Activated naive CD4-positive, alpha-beta T cell (primary cell): ENCODE measurements at places on chromosomes 6 and 20.

GRCh38 chr20:13139459-13140150 lies 81.5 kb upstream of the ISM1 start:
- no peak for DNase-seq

DNA sequence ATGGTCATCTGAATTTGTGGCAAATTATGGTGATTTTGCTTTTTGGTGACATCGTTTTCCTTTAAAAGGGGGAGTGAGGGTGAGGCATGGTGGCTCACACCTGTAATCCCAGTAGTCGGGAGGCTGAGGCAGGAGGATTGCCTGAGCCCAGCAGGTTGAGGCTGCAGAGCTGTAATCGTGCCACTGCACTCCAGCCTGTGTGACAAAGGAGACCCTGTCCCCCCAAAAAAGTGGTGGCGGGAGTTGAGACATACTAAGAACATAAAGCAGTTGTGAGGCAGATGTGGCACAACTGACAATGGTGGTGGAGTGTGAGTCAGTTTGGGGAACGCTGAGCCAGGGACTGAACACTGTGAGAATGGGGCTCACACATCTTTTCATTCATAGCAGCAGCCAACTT lies 45.5 kb downstream of the ADNP start:
- DNase-seq: no peak

DNA sequence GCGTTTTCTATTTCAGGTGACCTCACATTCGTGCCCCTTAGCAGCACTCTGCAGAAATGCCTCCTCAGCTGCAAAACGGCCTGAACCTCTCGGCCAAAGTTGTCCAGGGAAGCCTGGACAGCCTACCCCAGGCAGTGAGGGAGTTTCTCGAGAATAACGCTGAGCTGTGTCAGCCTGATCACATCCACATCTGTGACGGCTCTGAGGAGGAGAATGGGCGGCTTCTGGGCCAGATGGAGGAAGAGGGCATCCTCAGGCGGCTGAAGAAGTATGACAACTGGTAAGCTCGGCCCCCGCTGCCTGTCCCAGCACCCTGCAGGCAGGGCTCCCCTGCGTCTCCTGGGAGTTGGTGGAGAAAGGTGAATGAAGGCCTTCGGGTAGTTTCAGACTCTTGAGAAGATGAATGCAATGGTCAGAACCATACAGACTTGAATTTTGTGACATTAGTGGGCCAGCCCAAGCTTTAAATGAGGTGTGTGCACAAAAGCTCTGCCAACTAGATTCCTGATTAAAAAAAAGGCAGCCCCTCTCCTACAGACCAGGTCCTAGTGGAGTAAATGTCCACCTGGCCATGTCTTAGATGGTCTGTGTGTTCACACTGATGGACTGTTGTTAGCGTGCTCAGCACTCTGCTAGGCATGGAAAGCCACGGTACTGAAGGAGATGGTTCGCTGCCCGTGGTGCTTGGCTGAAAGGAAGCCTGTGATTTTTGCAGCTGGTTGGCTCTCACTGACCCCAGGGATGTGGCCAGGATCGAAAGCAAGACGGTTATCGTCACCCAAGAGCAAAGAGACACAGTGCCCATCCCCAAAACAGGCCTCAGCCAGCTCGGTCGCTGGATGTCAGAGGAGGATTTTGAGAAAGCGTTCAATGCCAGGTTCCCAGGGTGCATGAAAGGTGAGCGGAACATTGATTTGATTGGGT lies 708 bp downstream of the PCK1 start:
- no peak for DNase-seq

DNA sequence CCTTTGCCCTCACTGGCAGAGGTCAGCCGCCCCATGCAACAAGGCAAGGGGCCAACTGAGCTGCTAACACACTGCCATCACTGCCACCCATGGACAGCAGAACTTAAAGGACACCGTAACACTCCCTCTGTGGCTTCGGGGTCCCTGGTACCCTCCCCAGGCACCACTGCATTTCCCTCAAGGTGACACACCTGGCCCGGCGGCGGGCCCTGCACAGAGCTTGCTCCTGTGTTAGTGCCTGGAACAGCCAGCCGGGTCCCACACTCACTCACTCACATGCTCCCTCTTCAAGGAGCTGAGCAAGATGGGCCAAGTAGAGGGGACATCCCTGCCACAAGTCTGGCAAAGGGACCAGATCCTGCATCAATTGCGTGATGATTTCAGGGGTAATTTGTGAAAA lies 126.5 kb upstream of the SOX4 start:
- no peak for DNase-seq

DNA sequence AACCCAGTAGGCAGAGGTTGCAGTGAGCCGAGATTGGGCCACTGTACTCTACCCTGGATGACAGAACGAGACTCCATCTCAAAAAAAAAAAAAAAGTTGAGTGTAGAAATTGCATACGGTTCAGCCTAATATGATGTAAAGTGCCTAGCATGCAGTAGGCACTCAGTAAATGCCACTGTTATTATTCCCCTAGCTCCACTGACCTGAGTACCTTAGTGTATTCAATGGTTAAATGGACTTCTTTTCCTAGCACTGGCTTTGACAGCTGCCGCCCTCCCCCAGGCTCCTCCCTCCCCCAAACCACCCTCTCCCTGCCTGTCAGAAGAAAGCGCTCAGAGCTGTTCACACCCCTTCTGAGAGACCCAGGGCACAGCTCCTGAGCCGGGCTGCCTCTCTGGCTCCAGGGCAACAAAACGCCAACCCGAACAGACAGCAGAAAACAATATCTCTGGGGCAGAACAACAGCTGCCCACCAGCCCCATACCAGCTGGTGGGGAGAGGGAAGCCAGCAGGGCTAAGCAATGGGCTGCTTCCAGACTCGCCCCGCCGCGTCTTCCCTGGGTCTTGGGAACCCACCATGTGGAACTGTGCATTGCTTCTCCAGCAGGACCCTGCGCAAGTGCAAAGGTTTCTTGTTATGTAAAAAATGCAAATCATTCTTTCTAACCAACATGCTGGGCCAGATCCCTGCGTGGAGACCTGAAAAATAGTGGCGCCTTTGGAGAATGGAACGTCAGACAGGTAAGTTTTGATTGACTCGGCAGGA lies 4.5 kb downstream of the CPNE5 start:
- DNase-seq: no peak

GRCh38 chr6:16358531-16359138 lies 120.2 kb downstream of the GMPR start:
- no peak for DNase-seq

DNA sequence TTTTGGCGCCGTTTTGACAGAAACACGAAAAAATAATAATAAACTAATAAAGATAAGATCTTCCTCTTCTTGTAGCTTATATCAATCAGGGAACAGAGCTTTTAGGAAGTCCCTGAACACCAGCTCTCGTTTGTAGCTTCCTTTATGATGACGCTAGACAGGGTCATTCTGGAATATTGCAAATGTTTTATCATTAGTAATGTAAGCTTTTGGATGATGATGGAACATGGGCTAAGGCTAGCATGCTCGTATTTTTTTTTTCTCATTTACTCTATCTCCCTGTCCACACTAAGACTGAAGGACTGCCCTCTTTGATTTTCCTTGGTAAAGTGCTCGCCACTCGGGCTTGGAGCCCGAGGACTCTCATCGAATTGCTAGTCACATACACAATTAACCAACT lies 22.1 kb upstream of the POM121L2 start:
- no peak for DNase-seq

DNA sequence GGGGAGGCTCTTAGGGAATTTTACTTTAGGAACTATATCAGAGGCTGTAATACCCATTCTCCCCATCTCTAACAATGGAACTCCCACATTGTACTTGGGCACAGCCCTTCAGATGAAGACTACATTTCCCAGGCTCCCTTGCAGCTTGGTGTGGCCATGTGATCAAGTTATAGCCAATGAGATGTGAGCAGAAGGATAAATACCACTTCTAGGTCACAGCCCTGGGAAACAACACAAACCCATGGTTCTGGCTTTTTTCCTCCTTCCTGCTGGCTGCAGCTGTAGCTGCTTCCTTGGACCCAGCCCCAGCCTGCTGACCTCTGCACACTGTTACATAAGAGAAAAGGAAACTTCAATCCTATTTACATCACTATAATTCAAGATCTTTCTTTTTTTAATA lies 445.9 kb upstream of the JARID2 start:
- no peak for DNase-seq

- DNase-seq: no peak
Observed at GRCh38 chr6:32177183-32177787, 920 bp upstream of the RNF5 start.

- no peak for DNase-seq
Observed at GRCh38 chr20:52971498-52972189, 514 bp upstream of the TSHZ2 start.

- DNase-seq: no peak
Observed at GRCh38 chr6:97594844-97595243, 311.8 kb upstream of the MMS22L start.

DNA sequence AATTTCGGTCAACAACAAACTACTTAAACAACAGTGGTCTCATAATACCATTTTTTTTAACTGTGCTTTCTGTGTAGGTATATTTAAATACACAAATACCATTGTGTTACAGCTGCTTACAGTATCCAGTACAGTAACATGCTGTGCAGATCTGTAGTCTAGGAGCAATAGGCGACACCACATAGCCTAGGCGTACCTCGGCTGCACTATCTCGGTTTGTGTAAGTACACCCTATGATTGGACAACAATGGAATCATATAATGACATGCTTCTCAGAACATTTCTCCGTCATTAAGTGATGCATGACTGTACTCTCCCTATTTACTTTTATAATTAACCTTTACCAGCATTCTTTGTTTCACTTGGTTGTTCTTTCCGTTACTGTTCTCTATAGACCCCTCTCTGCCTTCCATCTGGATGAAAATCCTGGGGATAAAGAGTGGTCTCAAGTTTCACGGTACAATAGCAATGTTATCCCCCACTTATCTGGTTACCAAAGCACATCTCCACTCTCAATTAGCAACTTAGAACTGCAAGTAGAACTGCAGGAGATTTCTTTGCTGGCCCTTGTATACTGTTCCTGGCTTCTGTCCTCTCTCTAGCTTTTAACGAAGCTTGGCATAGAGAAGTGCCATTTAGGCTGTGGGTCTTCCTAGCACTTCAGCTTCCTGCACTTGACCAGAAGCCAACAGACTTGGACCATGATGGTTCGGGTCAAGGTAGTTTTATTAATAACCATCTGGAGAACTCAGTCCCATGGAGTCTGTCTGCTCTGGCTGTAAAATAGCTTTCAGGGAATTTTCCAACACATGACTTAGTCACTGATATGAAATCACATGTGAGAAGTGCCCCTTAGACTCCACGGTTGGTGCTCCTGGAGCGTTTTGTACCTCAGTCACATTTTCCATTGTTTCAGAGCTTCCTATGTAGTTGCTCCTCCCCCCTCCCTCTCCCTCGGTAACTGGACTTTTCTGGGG lies 80.4 kb upstream of the POPDC3 start:
- DNase-seq: no peak

DNA sequence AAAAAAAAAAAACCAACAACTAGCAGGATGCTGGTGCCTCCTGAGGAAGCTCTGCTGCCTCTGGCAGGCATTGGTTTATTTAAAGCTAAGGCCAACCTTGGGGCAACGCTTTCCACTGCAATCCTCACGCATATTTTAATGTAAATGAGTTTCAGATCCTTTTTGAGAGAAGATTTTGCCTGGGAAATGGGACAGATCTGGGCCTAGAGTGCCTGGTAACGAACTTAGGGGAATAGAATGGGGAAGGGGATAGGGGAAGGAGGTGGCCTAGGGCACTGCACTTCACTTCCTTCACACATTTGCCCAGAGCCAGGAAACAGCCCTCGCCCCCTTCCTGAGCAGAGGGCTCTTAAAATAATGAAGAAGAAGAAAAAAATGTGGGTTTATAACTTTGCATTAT lies 132.7 kb upstream of the TMEM170B start:
- DNase-seq: no peak

- no peak for DNase-seq
Observed at GRCh38 chr6:46352541-46353268, 138.5 kb downstream of the RCAN2 start.

DNA sequence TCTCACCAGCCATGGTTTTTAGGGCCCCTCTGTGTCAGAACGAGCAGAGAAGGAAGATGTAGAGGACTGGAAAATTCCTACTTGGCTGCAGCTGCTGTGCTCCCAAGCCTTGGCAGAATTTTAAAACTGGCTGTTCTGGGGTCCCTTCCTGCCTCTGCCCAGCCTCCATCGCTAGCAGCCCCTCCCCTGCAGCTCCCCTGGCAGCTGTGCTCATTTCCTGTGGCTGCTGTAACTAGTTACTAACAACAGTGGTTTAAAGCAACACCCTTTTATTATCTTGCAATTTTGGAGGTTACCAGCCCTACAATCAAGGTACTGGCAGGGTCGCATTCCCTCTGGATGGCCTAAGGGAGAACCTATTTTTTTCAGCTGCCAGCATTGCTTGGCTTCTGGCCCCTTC lies 3.7 kb upstream of the CST11 start:
- DNase-seq: no peak

DNA sequence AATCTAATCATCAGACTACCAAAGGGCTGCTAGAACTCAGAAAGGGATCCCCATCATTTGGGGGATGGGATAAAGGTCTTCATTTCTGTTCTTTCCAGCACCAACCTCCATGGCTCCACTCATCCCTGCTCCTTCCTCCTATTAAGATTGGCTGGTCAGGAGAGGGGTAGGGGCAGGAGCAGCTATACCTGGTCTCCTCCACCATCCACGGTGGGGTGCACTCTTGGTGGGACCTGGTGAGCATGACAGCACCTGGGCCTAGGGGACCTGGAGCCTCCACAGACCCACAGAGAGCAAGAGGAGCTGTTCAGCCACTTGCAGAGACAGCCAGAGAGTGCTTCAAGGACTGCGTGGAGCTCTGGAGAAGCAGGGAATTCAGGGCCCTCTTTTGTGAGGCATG lies 6.1 kb upstream of the ULBP2 start:
- DNase-seq: no peak

GRCh38 chr6:37388578-37388977 lies 34.8 kb downstream of the RNF8 start:
- DNase-seq: no peak

DNA sequence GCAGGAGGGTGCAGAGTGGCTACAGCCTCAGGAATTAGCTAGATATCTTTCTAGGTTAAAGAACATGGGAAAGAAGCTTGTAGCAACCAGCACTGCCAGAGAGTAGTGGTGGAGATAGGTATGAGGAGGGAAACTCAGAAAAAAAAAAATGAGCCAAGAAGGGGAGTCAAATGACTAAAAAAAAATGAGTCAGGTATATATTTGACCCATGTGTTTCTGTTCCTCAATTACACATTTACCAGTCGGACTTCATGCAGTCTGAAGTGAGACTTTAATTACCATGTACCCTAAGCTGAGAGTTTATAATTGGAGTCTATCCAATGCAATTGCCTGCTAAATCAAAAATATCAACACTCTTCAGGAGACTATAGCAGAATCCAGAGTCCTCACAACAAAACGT lies 964.6 kb downstream of the HACE1 start:
- DNase-seq: no peak
